BE2C (cell line): ENCODE measurements at places on chromosomes 13 and 19.

DNA sequence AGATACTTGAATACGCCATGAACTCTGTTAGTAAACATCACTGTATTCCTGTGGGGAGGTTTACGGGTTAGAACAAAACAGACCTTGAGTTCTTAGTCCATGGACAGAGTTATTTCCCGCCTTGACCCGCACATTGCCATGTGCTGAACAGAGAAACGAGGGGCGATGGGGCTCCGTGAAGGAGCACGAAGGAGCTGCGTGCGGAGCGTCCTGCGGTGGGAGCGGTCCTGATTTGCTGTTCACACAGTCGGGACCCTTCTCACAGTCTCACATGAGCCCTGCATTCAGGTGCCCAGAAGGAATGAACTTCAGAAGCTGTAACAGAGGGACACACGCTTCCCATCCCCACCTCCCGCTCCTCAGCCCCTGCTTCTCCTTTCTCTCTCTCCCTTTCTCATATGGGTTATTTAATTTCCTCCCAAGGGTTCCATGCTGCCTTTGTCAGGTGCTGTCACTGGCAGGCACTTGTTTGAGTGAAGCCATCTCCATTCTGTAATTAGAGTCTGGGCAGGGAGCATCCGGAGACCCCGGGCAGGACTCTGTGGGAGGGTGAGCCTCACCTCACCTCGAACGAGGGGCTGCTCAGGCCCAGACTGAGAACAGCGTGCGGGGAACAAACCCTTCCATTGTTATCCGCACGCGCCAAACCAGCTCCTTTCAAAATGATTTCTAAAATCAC is 76.9 kb downstream of the TEX29 start:
- DNase-seq, result no peak

DNA sequence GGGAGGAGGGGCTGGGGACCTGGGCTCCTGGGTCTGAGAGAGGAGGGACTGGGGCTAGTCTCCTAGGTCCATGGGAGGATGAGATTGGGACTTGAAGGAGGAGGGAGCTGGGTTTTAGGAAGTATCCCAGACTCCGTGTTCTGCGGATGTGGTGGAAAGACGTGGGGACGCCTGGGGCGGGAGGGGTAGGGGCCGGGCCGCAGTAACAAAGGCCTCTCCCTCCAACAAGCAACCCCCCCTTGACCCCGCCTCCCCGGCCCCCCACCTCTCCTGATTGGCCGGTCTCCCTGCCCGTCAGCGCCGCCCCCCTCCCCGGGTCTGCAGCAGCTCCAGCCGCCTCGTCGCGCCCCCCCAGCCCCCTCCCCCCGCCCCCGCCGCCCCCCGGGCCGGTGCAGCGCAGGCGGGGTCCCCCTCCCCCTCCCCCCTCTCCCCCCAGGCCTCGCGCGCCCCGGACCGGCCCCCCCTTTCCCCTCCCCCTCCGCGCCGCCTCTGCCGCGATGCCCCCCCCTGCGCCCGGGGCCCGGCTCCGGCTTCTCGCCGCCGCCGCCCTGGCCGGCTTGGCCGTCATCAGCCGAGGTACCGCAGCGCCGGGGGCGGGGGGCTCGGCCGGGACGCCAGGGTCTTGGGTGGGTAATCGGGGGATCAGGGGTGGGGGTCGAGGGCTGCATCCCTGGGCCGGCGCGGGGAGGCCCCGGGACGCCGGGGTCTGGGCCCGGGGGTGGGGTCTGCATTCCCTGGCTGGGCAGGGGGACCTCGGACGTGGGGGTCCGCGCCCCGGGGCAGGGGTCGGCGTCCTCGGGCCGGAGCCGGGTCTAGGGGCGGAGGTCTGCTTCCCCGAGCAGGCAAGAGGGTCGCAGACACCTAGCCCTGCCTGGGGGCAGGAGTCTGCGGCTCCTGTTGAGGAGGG is at the start of gene IGLON5:
Gene IGLON5, plus strand, starts transcription at position 294 of the 907 bp plus-strand sequence. Its CDS starts 204 bp downstream, at position 498.
- DNase-seq, result peak; percentile 40

DNA sequence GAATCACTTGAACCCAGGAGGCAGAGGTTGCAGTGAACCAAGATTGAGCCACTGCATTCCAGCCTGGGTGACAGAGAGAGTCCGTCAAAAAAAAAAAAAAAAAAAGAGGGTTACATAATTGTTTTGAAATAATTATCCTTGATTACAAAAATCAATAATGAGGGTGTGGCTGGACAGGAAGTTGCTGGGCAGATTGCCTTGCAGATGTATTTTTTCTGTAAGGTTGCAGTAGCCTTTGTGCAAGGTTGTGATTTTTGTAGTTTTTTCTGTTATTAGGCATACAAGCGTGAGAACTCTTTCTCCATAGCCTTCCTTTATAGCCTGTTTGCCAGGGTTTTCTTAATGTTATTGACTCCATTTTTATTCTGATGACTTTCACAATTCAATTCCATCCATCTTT is 40.7 kb upstream of the SIN3B start:
- DNase-seq, result no peak

DNA sequence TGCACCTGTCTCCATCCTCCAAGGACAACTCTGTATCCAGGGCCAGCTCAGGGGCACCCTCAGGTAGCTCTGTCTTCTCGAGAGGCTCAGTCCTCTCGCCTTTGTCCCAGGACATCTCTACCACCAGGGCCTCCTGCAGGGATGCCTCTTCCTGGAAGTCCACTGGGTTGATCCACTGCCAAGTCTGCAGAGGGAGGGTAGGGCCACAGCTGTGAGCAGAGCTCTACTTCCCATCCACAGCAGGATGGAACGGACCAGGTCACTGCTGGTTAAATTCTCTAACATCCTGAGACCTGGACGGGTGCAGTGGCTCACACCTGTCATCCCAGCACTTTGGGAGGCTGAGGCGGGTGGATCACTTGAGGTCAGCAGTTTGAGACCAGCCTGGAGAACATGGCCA is 26.8 kb downstream of the IL12RB1 start:
- no peak for DNase-seq

DNA sequence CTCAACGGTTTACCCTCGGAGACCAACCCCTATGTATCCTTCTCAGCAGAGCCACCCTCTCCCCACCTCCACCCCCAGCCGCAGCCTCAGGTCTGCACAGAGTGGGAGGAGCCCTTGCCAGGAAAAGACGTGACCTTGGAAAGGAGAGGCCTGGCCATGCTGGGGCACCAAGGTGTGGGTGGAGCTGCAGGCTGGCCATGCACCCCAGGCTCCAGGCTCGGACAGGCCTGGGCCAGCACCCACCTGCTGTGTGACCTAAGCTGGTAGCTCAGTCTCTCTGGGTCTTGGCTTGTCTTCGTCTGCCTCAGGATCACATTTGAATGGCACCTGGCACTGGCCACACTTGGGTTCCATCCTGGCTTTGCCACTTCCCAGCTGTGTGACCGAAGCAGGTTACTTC is 29.5 kb downstream of the CCDC8 start:
- no peak for DNase-seq

DNA sequence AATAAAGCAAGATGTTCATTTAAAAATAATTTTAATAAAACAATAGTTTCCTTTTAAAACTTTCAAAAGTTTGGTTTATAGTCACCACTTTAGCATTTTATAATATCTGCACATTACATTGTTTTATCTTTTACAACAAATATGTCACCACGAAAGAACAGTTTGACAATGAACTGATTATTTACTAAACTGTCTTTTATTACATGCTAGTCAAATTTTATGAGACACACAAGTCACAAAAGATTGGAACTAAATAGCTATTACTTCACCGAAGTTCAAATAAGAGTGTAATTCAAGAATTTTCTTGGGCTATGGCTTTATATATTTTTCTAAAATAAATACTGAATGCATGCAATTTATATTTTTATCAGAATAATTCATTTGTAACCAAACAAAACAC is 57.5 kb upstream of the EEF1AKMT1 start:
- no peak for DNase-seq

DNA sequence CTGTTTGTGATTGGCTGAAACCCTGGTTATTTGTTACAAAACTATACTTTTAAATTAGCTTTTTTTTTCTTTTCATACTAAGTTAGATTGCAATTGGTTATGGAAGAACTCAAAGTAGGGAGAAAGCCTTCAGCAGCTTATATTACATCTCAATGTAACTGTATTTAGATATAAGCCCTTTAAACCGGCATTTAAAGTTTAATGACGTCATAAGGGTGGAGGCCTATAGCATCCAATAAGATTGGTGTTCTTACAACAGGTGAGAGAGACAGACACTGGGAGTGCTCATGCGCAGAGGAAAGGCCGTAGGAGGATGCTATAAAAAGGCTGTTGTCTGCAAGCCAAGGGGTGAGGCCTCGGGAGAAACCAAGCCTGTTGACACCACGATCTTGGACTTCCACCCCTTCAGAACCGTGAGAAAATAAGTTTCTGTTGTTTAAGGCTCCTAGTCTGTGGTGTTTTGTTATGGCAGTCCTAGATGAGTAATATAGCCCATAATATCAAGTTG is 1198.8 kb upstream of the SPRY2 start:
- DNase-seq, result no peak

DNA sequence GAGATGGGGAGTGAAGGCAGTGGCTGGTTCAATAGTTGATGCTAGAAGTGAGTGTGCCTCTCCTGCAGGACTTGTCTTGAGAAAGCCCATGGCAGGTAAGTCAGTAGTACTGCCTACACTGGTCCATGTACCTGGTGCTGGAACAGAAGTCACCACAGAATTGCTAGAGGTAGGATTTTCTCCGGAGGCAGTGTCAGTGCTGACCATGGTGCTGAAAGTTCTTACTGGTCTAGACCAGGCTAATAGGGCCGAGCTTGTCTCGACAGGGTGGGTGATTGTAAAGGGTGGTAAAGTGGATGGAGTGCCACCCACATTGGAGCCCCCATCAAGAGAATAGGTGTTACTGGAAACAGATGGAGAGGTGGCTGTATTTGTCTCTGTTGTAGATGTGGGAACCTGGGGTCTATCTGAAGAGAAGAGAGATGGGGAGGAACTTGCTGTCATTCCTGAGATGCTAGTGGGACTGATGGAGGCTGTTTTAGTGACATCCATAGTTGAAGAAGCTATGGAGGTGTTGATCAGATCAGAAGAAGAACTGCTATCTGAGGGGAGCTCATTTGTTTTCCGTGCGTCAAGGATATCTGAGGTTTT is 36.6 kb downstream of the MUC16 start:
- no peak for DNase-seq

- no peak for DNase-seq
Measured at GRCh38 chr19:33429891-33430673, 56.6 kb downstream of the CEBPG start.

- no peak for DNase-seq
Measured at GRCh38 chr19:48686088-48686487, 9.7 kb upstream of the FUT2 start.

- no peak for DNase-seq
Measured at GRCh38 chr13:57739543-57740190, 108.1 kb downstream of the PCDH17 start.

GRCh38 chr13:94822356-94822755 is 110.0 kb upstream of the SOX21 start:
- no peak for DNase-seq

DNA sequence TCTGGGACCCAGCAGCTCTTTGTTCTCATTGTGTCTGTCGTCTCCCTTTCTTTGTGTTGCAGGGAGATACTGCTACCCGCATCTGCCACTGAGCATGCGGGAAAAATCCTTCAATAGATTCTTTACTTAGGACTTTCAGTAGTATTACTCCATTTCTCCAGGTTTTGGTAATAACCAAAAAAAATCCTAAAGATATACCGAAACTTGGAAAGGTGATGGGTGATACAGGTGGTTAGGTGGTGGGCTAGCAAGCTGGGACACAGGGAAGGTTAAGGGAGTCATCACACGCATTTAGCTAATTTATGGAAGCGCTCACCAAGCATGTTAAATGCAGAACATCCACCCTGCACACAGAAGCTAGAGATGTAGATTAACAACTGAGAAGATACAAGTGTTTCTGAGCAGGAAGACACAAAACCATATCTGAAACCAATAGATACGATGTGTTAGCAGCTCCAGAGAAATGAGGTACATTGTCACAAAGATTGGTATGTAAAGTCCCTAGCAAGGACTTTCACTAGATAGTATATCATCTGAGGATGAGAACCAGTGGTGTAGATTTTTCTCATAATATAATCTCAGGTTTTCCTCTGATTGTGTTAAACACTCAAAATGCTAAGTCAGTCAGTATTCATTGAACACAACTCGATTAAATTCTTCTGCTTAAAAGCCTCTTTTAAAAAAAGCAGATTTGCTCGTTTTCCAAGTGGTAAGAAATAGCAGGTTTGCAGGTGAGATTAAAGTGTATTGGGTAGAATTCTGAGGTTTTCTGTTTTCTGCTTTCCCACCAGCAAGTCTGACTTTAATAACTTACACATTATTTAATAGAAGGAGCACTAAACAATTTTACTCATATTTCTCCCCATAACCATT is 1.2 kb upstream of the SLAIN1 start:
- no peak for DNase-seq

- peak; percentile 81 for DNase-seq
Measured at GRCh38 chr19:7870571-7871436, 3.4 kb downstream of the PRR36 start.

DNA sequence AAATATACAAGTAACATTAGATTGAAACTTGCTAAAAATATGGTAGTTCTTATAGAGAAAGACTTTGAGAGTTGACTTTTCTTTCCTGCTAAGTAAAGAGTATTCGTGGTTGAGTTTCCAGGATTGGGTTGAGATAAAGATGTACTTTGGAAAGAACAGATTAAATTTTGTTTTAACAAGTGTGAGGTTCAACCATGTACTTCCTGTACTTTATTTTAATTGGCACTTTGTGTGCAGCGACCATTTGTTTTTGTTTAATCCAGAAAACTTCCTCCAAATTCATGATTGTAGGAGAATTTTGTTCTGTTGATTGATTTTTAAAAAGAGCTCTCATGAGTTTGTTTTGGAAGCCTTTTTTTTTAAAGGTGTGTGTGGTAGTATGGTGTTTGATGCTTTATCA is 46.9 kb downstream of the PAN3 start:
- no peak for DNase-seq

GRCh38 chr19:29819300-29819699 is 7.5 kb downstream of the CCNE1 start:
- DNase-seq, result no peak
